Stimulated activated CD8-positive, alpha-beta memory T cell treated with anti-CD3 and anti-CD28 coated beads, Interleukin-2, amount 100 ng/mL, for 48 hours (primary cell): ENCODE measurements at places on chromosomes 4 and X.

DNA sequence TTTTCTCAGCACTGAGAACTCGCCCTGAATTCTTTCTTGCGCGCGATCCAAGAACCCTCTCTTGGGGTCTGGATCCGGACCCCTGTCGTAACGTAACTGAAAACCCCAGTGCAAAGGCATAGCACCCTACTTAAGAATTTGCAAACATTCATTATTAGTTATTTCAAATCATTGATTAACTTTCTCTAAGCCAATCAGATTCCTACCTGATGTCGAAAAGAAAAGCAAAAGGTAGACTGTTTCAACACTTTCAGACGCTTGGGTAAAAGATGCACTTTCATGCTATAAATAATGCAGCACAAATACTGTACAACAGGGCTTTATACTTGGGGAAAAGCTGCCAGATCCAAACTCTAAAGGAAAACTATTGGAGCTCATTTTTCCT lies 817 bp upstream of the WDR19 start:
- no peak for DNase-seq

GRCh38 chrX:47169726-47170515 lies 23.7 kb upstream of the UBA1 start:
- DNase-seq: no peak

GRCh38 chr4:138560448-138560847 lies 318.3 kb upstream of the SLC7A11 start:
- DNase-seq: no peak

GRCh38 chr4:36737691-36738090 lies 456.3 kb downstream of the DTHD1 start:
- no peak for DNase-seq
